ENCODE measurements at places on chromosomes 7 and 10.

DNA sequence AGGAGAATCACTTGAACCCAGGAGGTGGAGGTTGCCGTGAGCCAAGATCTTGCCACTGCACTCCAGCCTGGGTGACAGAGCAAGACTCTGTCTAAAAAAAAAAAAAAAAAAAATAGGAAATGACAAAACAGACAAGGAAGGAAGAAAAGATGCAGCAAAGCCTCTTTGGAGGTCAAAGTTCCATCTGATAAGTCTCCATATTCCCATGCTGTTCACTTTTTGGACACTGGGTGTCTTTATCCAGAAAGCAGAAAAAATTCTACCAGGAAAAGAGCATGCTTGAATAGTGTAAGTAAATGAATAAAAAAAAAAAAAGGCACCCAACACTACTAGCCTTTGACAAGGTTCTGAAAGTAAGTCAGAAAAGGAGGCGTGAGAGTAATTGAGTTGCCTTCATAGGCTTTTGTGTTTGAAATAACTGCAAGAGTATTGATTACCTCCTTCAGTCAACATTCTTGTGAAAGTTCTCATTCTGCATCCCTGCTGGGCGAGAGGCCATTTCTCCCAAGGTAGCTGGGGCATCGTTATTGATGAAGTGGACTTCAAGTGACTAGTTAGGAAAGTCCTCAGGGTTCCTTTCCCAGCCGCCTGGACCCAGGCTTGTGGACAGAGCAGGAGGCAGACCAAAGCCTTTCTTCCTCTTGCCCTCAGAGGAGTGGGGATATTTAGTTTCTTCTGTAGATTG lies 133.3 kb upstream of the KIF5B start:
- no peak for DNase-seq

DNA sequence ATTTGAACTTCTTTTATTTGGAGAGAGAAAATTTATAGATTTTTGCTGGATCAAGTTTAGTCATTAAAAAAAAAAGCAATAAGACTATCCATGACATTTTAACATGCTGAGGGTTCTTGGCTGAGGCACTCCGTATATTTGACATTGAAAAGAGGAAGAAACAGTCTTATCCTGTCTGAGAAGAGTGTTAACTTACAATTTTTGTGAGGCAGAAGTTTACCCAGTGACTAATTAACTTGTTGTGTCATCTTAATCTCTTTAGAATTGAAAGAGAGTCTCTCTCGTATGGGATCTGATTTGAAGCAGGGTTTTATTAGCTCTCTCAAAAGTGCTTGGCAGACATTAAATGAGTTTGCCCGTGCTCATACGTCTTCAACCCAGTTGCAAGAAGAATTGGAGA lies 39.3 kb downstream of the SEC23IP start:
- DNase-seq: no peak

GRCh38 chr10:129883029-129883428 lies 81.0 kb downstream of the EBF3 start:
- DNase-seq: no peak

DNA sequence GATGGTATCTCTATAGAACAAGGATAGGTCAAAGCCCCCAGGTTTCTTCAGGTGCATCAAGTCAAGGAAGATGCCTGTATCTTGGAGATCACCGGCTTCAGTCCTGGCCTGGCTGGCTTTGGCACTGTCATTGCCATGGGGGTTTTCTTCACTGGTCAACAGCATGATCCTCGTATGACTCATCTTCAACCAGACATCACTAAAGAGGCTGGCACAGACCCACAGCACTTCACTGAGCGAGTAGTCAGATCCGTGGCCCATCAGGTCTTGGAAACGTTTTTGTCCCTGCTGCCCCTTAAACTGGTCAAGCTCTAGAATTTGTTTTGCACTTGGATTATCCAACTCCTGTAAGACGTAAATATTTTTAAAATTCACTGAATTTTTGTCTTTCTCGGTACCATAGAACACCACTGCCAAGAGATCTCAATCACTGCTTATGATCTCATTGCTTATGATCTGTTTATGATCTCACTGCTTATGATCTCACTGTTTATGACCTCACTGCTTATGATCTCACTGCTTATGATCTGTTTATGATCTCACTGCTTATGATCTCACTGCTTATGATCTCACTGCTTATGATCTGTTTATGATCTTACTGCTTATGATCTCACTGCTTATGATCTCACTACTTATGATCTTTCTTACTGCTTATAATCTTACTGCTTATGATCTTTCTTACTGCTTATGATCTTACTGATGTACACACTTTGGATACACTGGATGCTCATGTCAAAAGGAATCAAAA lies 135.2 kb downstream of the CYP26A1 start:
- no peak for DNase-seq

DNA sequence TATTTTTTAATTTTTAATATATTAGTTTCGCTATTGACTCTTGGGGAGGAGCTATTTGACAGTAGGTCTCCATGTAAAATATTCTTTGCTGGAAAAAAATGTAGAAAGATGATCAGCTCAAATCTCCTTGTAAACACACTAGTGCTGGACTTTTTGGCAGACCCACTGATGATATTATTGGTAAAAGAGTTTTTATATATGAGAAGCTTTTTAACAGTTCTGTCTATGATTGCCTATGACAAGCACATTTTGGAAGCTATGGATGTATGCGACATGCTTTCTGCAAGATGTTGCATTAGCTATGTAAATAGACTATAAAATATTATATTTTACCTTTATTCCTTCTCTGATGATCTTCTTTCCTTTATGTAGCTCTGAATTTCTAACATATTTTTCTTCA lies 928.5 kb downstream of the DNAJB9 start:
- DNase-seq: no peak

GRCh38 chr7:29418056-29418455 lies 145.6 kb upstream of the PRR15 start:
- no peak for DNase-seq

GRCh38 chr7:36742911-36743775 lies 18.8 kb upstream of the AOAH start:
- DNase-seq: no peak

DNA sequence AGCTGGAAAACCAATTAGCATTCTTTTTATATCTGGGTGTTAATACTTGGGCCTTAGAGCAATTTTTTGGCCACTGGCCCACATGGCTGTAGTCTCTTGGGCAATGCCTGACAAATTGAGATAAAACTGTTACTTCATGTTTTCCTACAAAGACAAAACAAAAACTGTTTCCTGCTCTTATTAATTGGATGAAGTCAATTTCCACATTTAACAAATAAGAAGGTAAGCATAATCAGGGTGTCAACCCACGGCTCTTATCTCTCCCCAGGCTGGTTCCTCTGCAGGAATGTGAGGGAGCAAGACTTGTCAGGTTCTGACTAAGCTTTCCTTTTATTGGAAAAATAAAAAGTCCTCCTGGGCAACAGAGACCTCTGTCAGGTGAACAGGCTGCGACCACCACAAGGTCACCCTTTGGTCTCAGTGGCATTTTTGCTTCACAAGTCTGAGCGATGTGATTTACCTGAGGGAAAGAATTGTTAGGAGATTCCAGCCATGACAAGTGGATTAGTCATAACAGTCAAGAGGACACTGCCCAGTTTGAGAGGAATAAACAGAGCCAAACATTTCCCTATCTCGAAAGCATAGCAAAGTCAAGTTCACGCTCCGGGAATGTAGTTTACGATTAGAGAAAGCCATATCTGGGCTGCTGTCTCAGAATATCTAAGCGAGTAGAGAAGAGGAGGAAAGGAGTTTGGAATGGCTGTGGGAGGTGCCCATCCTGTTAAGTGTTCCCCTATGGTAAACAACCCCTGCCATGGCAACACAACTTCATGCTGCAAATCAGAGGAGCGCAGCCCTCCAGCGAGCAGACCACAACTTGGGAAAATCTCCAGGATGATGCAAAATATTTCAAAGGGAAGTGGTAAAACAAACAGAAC lies 144.4 kb downstream of the TES start:
- DNase-seq: no peak

- no peak for DNase-seq
These were observed 13.9 kb downstream of the PAX2 start for GRCh38 chr10:100759331-100759730.

GRCh38 chr10:43689618-43689954 lies 40.9 kb upstream of the ZNF32 start:
- DNase-seq: peak; percentile 39

- DNase-seq: no peak
These were observed 153.0 kb upstream of the PDE1C start for GRCh38 chr7:32223071-32223650.

- no peak for DNase-seq
These were observed 64.1 kb downstream of the AHR start for GRCh38 chr7:17362439-17363105.

GRCh38 chr10:24993237-24993958 lies 22.6 kb downstream of the ENKUR start:
- DNase-seq: no peak

- no peak for DNase-seq
These were observed 47.9 kb upstream of the BAIAP2L1 start for GRCh38 chr7:98448766-98449165.

GRCh38 chr7:464454-465401 lies 54.9 kb downstream of the PDGFA start:
- no peak for DNase-seq

GRCh38 chr7:106978425-106979420 lies 65.8 kb upstream of the PRKAR2B start:
- no peak for DNase-seq

GRCh38 chr7:98685541-98685940 lies 68.5 kb downstream of the NPTX2 start:
- DNase-seq: no peak

GRCh38 chr7:28591725-28592349 lies 179.5 kb downstream of the CREB5 start:
- DNase-seq: no peak

GRCh38 chr7:95963446-95963990 lies 191.2 kb downstream of the DYNC1I1 start:
- DNase-seq: no peak

DNA sequence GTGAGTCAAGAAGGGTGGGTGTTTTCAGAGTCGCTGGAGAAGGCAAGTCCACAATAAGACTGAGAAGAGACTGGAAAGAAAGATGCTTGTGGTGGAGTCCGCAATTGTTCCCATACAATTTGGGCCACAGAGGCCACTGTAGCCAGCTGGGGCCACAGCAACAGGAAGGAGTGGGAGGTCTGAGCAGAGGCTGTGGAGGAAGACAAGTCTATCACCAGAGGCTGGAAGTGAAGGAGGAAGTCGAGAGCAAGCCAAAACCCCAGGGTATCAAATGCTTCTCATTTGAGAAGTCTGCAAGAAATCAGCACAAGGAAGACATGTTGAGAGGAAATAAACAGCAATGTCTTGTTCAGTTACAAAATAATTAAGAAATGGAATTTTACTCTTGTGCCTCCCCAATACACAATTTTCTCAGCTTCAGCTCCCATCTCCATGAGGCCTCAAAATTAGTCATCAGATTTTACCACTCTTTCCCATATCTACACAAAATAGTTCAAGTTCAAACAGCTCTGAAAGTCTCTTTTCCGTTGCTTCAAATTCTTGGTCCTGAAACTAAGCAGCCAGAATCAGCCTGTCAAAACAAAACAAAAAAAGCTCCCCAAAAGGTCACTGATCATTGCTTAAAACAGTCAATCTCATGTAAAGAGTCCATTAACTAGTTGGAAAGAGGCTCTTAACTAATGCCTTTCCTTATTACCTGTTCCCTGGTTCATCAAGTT lies 31.6 kb downstream of the SLC16A12 start:
- DNase-seq: no peak

GRCh38 chr7:33649476-33650441 lies 255.6 kb upstream of the BMPER start:
- no peak for DNase-seq

GRCh38 chr10:118332948-118333710 lies 9.0 kb downstream of the FAM204A start:
- DNase-seq: no peak

DNA sequence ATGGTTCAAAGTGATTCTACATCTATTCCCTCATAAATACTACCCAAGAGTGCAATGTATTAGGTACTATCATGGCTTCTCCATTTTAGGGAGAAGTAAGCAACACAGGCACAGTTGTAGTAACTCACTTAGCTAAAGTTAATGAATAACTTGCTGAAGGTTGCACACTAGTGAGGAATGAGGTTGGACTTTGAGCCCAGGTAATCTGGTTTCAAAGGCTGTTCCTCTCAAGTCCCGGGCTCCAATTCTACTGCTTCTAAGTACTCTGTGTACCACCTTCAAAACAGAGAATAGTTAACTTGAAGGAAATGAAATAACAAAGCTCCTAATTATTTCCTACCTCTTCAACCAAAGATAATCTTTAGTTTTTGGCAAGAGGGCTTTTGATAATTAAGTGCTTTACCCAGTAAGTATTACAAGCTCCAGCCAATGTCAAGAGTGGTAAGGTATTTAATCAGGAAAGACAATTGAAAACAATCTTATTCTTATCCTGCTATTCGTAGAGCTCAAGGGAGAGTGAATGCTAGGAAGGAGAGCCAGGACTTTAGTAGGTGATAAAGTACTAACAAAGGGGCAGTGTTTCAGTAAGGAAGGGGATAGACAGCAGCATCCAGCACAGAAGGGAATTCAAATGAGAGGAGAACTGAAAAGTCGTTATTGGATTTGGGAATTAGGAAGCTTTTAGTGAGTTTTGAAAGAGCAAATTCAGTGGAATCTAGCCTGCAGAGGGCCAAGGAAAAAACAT lies 158.2 kb upstream of the PTPRZ1 start:
- DNase-seq: no peak

DNA sequence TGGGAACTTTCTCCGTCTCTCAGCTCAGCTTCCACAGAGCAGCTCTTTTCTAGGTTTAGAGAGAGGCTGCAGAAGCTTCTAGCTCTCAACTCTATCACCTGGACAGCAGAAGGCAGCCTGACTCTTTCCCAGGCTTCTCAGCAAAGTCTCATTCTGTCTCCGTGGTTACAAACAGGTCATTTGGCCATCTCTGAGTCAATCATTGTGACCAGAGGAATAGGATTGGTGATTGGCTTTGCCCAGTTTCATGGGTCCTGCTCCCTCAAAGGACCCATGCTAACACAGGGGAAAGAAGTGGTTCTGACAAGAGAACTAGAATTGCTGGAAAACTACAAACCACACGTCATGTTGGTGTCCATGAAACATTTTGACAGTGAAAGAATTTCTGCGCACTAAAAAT lies 43.6 kb downstream of the PRR15 start:
- no peak for DNase-seq

GRCh38 chr10:93186653-93187052 lies 113.0 kb downstream of the CYP26A1 start:
- DNase-seq: no peak

DNA sequence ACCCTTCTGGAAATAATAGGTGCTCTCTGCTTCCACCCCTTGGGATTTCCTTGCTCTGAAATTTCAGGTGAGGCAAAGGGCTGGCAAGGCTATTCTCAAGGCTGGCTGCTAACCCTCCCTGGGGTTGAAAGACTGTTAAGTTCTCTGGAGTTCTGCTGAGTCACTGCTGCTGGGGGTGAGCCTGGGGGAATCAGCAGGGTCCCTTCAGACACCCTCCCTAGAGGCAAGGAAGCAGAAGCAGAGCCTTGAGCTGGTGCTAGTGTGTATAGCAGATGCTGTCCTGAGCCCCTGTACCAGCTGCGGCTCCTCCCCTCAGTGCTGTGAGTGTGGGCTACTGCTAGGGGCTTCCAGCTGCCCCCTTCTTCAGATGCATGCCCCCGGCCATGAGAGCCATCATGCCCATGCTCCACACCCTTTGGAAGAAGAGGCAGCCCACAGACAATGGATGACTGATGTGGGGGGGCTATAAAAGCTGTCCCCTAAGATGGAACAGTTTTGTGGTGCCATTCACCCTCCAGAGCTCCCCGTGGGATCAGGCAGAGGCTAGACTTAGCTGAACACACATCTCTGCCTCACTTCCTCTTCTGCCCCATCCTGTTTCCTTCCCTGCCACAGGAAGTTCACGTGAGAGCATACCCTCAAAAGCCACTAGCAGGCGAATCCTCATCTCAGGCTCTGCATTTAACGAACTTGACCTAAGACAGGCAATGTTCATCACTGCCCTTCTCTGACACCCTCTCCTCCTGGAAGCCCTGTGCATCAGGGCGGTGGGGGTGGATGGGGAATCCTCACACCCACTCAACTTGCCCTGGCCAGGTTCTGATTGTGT lies 91.8 kb downstream of the SH3PXD2A start:
- no peak for DNase-seq
